ENCODE measurements at places on chromosomes 4 and X. TPM values are rescaled to one million over a fixed set of nuclear protein-coding genes. Genes with fewer than 3 reads are reported as not detected.

DNA sequence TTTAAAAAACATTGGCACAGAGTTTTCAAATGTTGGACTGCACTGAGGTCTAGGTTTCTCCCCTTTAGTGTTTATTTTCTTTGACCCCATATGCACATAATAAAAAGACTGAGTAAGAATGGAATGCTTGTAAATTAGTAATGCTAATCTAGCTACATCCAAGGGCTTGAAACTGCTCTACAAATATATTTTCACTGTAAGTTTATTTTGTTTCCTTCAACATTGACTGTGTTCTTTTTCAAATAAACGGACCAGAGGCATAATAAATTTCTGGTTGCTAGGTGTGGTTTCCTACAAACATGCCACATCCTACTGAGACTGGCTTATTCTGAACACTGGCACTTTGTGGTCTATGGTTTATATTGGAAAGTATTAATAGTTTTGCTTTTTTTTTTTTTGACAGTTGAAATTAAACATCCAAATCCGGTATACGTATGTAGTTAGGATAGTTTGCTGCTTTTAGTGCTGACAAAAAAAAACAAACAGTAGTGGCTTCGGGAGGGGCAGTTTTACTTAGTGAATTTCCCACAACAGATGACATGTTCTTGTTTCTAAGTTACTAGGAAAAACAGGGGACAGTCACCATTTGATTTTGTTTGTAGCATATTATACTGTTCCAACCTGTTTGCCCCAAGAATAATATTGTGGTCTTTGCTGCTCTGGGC lies 13.2 kb downstream of the CA5B start:
- no peak for DNase-seq

DNA sequence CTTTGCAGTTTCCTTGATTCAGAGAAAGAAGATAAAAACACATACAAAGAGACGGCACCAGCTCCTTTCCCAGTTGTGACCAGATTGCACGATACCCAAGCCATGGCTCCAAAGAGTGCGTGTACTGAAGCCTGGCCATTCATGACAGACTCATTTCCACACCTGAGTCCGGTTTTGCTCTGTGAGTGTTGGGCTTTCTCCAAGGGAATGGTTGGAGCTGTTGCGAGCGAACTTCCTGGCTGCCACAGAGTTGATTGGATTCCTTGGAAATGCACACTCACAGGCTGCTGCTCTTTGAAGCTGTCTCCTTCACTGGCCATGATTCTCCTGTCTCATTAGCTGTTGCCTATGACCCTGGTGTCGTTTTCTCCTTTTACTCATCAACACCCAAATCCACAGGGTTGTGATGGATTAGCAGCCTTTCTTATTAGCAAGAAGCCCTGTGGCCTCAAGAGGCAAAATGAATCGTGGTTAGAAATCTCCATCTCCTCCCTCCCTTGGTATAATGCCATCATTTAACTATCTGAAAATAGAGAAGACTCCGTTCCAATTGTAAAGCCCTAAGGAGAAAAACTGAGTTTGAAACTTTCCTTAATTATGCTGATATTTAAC lies 43.9 kb upstream of the BBS12 start:
- no peak for DNase-seq

- DNase-seq, result no peak
These were observed 652.2 kb upstream of the DIPK2B start for GRCh38 chrX:45852884-45853283.

DNA sequence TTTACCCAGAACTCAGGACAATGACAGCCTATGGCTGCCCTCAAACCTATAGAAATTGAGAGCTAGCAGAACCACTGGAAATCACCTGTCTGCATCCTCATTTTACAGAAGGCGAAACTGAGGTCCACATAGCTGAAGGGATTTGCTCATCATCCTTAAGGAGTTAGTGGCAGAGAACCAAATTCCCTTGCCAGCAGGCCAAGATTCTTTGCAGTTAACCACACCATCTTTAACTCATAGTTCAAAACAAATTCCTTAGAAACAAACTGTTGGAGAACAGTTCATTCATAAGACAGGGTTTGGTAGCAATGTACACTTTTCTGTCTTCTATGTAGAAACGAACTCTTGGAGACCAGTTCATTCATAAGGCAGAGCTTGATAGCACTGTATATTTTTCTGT lies 37.9 kb upstream of the RAP2C start:
- DNase-seq, result no peak

GRCh38 chr4:56863441-56864139 lies 42.1 kb upstream of the SPINK2 start:
- DNase-seq, result no peak

DNA sequence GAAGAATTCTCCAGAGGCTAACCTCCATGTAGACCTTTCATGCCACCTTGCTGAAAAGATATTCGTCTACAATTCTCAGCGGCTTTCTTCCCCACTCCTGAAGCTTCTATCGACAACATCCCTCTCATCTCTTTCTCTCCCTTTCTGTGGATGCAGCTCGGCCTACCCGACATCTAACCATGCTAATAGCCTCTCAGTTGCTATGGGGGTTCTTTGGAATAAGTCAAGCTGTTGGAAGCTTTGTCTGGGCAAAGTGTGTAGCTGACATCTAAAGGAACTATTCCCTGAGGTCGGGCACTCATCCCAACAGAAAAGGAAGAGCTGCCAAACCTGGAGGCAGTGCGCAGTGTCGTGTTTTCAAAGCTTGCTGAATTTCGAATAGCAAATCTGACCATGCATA lies 192.1 kb downstream of the RBMX2 start:
- DNase-seq, result no peak

- no peak for DNase-seq
These were observed 175.2 kb upstream of the ADAMTS3 start for GRCh38 chr4:72744103-72744725.

- no peak for DNase-seq
These were observed 43.8 kb upstream of the ARHGAP24 start for GRCh38 chr4:85431156-85431555.

DNA sequence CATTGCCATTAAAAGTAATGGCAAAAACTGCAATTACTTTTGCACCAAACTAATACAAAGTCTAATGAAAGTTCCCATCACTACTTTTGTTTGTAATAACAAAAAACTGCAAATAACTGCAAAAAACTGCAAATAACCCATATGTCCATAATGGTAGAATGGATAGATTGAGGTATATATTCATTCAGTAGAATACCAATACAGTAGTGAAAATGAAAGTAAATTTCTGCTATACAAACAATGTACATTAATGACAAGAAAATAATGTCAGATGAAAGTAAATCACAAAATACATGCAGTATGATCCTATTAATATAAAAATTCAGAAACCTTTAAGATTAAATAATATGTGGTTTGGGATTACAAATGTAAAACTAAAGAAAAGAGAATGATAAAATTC lies 41.3 kb upstream of the CEP135 start:
- no peak for DNase-seq

DNA sequence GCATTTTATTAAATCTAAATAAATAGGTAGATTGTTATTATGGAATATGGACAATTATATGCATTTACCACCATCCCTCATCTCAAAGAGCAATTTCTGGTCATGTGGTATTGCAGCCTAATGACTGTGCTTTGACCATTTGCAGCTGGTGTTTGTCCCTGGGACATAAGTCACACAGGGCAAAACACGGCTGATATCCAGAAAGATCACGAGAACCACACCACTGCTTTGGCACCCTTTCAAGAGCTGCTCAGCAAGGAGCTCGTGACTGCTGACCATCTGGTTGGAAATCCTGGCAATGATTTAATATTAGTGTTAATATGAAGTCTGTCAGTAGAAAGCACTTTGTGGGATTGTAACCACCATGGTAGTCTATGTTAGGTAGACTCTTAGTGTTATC lies 545.0 kb downstream of the GBA3 start:
- DNase-seq, result no peak

DNA sequence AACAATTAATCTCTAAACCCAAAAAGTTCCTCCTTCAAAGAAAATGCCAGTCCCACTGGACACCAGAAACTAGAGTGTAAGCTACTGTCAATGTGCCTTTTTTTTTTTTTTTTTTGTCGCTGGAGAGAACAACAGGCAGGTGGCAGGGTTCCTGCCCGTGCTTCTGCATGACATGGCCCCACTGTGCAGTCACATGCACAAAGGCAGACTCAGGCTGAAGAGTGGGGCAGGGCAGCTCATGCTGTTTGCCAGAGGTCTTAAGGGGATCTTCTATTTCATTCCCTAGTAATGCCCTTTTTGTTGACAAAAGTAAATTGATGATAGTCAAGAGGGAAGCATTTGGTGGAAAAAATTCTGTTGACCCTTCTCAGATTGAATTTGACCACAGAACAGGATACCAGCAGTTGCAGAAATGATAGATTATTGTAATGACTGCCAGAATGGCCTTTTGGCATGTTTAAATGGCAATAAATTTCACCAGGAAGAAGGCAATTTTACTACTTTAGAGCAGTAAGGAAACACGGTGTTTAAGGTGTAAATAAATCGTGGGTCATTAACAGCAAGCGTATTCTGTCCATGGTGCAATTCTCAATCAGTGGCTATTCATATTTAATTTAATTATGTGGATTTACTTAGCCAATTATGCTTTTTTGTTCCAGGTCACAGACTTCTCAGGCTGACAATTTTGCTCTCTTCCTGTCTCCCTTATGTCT lies 80.9 kb downstream of the NKX6-1 start:
- no peak for DNase-seq

DNA sequence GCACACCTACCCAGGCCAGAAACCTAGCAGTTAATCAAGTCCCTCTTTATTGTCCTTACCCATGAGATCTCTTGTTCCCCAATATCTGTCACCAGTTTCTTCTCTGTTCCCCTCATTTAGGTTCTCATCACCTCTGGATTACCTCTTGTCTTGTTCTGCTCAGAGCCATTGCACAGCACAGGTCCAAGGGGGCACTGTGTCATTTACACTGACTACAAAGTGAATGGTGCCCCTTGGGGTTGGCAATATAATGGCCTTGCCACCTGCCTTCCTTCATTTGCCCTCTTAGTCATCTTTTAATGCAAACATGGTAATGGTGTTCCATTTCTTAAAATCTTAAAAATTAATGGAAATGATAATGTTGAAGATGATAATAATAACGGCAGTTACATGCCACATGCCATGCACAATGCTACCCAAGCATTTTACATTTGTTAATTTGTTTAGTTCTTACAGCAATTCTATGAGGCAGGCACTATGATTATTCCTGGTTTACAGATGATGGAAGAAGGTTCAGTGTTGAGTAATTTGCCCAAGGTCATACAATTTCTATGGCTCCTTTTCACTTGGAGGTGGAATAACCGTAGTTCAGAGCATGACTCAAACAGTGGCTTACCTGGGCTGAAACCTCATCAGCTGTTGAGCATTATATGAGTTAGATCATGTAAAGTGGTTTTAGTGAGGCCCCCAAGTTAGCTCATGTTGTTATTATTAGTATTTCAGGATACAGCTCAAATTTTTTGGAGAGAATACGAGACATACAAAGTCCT lies 117.9 kb downstream of the RASL11B start:
- no peak for DNase-seq

GRCh38 chr4:185512516-185512915 lies 22.8 kb downstream of the PDLIM3 start:
- DNase-seq, result no peak

GRCh38 chr4:134756421-134756820 lies 554.8 kb upstream of the PABPC4L start:
- DNase-seq, result no peak

GRCh38 chr4:95077864-95078263 lies 320.1 kb downstream of the BMPR1B start:
- DNase-seq, result no peak

GRCh38 chrX:120452131-120452530 lies 17.0 kb downstream of the LAMP2 start:
- no peak for DNase-seq

- DNase-seq, result no peak
These were observed 18.3 kb upstream of the DUSP9 start for GRCh38 chrX:153628665-153629064.

DNA sequence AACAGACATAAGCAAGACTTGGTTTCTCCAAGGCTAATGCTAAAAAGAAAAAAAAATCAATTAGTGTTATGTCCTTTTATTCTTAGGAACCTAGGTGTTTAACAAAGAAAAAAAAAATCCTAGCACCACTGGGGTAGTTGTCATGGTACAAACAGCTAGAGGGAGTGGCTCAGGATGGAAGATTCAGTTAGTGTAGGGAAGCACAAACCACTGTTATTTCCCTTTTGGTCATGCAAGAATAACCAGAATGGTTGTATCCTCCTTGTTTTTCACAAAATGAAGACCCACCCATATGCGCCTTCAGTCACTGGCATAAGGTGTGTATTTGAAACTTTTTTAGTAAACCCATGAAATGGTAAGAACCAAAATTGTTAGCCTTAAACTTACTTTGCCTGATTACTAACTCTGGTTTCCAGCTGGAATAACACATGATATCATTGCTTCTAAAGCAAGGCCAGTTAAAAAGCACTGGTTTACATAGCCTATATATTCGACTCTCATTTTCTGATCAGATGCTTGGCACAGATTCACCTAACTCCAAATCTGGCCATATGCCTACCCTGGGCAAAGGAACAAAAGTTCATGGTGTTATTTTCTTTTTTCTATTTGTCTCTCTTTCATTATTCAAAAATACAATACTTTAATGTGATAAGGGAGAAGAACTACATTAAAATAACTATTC lies 132.6 kb downstream of the SCFD2 start:
- no peak for DNase-seq

DNA sequence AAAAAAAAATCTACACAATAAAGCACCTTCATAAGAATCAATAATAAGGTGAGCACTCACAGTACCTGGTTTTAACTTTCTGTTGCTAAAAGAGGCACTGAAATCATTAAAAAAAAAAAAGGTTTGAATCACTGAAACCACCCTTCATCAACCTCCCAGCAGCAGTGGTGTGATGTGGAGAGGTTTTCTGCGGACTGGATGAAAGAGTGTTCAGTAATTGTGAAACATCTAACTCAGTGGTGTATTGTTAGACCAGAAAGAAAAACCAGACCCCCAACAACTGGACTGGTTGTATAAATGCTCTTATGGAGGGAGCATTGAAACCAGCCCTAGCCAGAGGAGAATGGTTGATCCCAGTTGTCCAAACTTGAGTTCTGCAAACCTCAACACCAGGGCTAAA lies 63.2 kb downstream of the SPIN3 start:
- no peak for DNase-seq

- no peak for DNase-seq
These were observed 33.9 kb downstream of the FBXW7 start for GRCh38 chr4:152501846-152502536.

The CFP gene
- 18.6 TPM for total RNA-seq

The H2BW2 gene
- total RNA-seq, result not detected

The SLITRK2 gene
- total RNA-seq, result not detected

The DUX4 gene
- not detected for total RNA-seq

The GSX2 gene
- not detected for total RNA-seq

The MAGEA9B gene
- total RNA-seq, result not detected

The TMEM144 gene
- not detected for total RNA-seq

The ZMAT1 gene
- total RNA-seq, result 3.0 TPM

Measured in activated CD4-positive, alpha-beta memory T cell treated with anti-CD3 and anti-CD28 coated beads, Interleukin-2, amount 10 ng/mL, durations not matched to agents 7 days and 5 days (primary cell).